NCI-H2227 treated with DMSO at 0.1 percent for 48 hours (cell line): ENCODE measurements at places on chromosomes 5 and 9.

- no peak for DNase-seq
These were observed 116.6 kb upstream of the ADRA1B start for GRCh38 chr5:159799701-159800100.

- DNase-seq: no peak
These were observed 3.0 kb downstream of the CMYA5 start for GRCh38 chr5:79692596-79692995.

DNA sequence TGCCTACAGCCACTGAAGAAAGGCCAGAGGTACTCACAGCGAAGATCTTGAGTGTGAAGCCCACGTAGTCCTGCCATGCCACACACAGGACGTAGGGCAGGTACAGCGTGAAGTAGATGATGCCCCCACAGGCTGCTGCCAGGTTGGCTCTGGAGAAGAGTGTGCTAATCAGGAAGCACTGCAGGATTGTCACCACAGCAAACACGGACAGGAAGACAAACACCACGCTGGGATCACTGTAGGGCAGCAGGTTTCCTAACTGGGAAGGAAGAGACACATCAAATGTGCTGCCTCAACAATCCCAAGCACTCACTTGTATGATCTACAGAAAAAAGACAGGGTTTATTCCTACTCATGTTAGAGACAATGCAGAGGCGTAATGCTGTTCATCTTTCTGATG lies 63.0 kb downstream of the NIPSNAP3B start:
- no peak for DNase-seq

DNA sequence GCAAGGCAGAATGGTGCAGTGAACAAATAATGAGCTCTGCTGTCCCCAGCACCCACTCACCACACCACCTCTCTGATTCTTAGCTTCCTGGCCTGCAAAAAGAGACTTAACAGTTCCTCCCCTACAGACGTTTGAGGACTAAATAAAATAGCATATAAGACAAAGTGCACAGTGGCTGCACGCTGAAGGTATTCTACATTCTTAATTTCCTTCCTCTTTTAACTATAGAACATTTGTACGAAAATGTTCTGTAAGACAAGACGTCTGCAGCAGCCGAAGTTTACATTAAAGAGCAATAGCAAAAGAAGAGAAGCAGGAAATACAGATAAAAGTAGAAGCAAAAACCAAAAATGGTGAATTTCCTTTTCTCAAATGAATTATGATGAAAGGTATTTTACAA lies 15.7 kb downstream of the FBN2 start:
- no peak for DNase-seq

DNA sequence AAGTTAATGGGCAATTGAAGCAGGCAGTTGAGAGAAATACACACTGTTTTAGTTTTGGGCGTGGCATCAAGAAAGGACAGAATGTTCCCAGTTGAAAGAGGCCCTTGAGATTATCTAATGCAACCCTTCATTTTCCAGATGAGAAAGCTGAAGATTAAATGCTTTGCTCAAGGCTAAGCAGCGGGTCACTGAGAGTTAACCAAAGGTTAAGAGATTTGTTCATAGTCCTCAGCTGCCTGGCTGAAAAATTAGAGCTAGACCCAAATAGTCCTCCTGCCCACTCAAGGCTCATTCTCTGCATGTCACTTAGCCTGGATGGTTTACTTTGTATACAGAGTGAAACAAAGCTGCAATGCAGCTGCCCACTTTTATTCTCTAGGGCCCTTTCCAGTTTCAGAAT lies 46.7 kb upstream of the MAMDC2 start:
- peak; percentile 66 for DNase-seq

DNA sequence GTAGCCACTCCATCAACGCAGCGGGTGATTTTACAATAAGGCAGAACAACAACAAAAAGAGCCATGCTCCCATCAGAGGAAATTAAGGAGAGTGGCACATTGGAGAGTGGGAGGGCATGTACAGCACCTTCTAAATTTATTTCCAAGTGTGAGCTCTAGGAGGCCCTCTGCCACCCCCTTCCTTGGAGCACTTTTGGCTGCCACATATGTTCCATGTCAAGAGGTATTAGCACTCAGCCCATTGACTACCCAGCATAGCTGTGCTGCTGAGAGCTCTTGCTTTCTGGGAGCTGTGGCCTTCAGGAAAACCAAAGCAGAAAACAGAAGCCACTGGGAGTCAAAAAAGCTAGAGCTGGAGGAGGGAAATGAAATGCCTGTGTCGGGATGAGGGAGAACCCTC lies 200.2 kb upstream of the PANK3 start:
- DNase-seq: no peak

- no peak for DNase-seq
These were observed 135.8 kb downstream of the PLCXD3 start for GRCh38 chr5:41374631-41375030.

DNA sequence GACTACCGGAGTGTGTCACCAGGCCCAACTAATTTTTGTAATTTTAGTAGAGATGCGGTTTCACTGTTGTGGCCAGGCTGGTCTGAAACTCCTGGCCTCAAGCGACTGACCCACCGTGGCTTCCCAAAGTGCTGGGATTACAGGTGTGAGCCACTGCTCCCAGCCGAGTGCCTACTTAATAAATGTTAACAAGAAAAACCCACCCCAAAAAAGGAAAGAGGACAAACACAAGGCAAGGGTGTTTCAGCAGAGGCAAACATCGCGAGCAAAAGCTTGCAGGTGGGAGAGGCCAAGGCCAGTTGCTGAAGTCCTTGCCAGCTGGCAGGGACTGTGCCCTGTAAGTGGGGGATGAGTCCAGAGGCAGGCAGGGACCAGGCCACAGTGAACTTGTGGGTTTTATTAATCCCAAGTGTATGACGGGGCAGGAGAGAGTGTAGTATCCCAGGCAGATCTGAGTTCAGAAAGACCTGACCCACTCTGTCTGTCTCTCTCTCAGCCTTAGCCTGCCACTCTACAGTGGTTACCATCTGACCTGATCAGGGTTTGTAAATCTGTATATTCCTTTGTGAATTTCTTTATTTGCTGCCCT lies 6.4 kb upstream of the FPGS start:
- DNase-seq: no peak

DNA sequence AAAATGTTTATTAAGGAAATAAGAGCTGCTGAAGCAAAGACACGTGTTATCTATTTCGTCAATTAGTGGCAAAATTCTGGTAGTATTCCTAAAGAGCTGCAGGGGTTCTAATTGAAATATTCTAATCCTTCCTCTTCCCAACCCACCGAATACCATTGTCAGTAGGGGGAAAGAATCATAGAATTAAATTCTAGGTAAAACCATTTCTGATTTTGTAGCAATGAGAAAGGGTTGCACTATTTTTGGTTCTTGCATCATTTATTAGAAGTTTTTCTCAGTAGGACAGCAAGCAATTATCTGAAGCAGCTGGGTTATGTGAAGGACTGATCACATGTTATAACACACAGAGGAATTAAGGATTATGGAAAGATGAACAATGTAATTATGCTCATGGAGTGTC lies 80.3 kb upstream of the SEMA6A start:
- DNase-seq: no peak

DNA sequence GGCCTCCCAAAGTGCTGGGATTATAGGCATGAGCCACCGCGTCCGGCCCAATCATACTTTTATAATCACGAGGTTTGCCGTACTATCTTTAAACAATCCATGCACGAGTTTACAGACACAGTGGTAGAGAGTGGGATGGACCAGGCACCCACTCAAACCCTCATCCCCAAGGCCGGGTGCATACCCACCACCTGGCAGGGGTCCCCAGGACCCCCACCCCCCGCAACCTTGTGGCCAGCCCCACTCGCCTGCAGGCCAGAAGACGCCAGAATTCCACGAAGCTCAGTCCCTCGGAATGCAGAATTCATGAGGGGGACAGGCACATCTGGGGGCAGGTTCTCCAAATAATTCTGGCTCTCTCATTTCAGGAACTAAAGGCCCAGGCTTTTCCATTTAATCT lies 17.1 kb downstream of the NACC2 start:
- DNase-seq: no peak

GRCh38 chr5:173271419-173271818 lies 36.4 kb upstream of the NKX2-5 start:
- DNase-seq: no peak

DNA sequence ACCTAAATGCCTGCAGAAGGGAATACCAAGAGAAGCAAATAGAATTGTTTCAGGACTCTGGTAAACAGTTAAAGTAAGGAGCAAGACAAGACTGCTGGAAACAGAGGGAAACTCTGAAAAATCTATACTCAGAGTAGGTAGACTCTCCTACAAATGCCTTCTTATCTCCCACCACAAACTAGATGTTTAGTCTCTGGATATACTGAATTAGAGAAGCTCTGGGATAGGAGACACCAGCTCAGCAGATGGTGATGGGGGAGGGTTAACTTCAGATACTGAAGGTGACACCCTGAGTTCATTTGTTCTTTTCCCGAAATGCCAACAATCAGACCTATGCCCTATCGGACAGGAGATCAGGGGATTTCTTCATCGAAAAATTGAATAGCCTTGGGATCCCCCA lies 54.1 kb upstream of the CHD1 start:
- DNase-seq: no peak

- DNase-seq: no peak
These were observed 604.5 kb downstream of the GABRG2 start for GRCh38 chr5:162672061-162672460.

DNA sequence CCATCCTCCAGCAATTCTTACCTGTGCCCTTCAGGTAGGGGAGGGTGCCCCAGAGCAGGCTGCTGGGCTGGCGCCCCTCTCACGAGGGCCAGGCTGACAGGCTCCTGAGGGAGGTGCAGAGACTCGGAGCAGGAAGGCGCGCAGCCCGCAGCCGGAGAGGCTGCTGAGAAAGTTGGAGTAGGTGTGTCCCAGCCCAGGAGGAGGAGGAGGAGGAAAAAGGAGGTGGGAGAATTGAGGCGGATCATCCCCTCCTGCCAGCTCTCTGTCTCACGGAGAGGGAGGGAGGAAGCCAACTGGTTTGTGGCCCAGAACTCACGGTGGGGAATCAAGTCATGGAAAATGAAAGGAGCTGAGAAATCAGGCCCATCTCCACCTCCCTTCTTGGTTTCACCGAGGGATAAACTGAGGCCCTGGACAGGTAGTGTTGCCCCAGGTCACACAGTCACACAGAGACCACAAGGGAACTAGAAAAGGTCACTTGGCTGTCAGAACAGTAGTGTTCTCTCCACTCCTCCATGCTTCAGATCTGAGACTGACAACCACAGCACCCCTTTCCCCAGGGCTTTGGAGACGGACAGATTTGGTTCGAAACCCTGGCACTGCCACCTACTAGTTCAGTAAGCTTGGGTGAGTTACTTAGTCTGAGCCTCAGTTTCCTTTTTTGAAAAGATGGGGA lies at the start of gene FAT2:
FAT2 (minus strand) TSS at position 188 of the 676 bp plus-strand sequence. CDS start 22,400 bp downstream, outside the sequence.
- DNase-seq: no peak

DNA sequence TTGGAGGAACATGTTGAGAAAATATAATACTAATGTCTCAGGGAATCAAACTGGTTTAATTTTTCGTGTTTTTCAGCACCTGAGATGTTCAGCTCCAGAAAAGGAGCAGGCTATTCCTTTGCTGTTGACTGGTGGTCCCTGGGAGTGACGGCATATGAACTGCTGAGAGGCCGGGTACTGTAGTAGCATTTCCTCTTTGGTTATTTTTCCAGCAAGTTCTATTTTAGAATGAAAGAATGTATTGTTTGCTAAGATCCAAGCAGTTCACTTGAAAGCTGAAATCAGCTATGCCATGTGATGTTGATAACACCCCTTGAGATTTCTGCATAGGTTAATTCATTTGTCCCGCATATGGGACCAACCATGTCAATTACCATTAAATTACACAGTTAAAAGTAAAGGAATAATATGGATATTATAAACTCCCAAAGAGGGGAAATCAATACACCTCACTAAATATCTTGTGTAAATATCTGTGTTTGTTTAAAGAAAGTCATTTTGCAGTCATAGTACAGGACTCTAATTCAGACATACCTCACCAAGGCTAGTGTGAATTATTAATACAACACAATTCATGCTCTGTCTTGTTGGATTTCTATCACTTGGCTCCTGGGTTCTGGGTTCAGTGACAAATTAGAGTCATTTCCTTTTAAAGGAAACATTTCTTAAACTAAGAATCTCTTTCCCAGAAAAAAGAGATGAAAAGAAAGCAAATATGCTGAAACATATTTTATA lies 126.8 kb downstream of the STK32A start:
- no peak for DNase-seq

GRCh38 chr9:18390393-18390792 lies 83.6 kb upstream of the ADAMTSL1 start:
- peak; percentile 36 for DNase-seq

GRCh38 chr5:115480271-115480670 lies 64.3 kb downstream of the FEM1C start:
- DNase-seq: no peak

DNA sequence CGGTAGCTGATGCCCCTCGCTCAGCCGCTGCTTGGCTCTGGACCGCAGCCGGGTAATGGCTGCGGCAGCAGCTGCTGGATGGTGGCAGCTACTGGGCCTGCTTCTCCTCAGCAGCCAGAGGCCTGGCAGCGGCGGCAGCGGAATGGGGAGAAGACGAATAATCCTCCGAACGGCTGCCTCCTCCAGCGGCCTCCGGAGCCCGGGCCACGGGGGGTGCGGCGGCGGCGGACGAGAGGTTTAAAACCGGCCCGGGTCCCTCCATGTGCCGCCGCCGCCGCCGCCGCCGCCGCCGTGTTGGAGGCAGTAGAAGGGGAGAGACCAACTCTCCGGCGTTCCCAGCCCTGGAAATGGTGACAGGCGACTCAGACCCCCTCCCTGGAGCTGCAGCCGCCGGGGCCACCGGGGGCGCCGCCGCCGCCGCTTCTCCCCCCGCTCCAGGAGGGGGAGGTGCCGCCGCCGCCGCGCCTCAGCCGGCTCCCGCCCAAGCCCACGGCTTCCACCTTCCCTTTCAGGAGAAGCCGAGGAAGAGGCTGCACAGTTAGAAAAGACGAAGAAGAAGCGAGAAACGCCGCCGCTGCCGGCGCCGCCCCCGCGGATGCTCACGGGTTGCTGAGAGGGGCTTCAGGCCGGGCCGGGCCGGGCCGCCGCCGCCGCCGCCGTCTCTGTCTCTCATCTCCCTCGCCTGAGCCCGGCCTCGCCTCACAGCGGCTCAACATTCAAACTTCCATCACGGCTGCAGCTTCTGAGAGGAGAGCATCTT lies 118.4 kb upstream of the PRSS3 start:
- DNase-seq: peak; percentile 57

GRCh38 chr9:24257726-24258125 lies 288.0 kb downstream of the IZUMO3 start:
- DNase-seq: no peak

- DNase-seq: peak; percentile 0
These were observed 39.6 kb upstream of the IDNK start for GRCh38 chr9:83583151-83584014.

GRCh38 chr9:93223260-93224180 lies 39.6 kb downstream of the WNK2 start:
- DNase-seq: no peak

DNA sequence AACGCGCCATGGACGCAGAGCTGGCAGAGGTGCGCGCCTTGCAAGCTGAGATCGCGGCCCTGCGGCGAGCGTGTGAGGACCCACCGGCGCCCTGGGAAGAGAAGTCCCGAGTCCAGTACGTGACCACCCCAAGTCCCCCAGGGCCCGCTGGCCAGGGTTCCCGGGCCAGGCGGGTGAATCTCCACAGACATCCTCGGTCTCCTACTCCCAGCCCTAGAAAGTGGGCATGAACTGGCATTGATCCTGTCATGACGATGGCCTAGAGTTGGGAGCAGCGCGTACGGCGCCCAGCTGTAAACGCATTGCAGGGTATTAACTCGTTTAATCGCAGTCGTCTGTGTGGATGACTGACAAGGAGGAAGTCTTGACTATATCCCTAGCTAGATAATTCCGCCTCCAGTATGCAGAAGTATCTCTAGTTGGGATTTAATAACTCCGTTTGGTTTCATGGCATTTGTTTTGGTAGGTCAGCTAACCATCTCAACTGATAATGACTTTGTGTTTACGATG lies 293 bp downstream of the CENPP start:
- DNase-seq: no peak

- DNase-seq: no peak
These were observed 44.9 kb upstream of the RAPGEF6 start for GRCh38 chr5:131679911-131680310.
